ENCODE measurements at places on chromosomes 1 and 21.

DNA sequence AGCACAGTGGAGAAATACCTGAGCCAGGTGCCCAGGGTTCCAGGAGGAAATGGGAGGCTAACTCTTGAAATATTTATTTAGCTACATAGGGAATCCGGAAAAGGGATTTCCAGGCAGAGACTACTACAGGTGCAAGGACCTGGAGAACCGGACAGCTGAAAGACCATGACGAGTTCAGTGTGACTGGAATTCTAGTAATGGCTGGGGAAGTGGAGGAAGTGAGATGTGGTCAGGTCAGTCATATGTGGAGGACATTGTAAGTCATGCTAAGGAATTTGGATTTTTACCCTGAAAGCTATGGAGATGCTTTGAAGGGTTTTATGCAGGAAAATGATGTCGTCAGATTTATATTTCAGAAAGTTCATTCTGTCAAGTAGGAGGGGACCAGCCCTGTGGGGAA lies 1.8 kb downstream of the CAP1 start:
- DNase-seq = no peak

GRCh38 chr1:177181631-177182291 lies 11.0 kb downstream of the BRINP2 start:
- no peak for DNase-seq

DNA sequence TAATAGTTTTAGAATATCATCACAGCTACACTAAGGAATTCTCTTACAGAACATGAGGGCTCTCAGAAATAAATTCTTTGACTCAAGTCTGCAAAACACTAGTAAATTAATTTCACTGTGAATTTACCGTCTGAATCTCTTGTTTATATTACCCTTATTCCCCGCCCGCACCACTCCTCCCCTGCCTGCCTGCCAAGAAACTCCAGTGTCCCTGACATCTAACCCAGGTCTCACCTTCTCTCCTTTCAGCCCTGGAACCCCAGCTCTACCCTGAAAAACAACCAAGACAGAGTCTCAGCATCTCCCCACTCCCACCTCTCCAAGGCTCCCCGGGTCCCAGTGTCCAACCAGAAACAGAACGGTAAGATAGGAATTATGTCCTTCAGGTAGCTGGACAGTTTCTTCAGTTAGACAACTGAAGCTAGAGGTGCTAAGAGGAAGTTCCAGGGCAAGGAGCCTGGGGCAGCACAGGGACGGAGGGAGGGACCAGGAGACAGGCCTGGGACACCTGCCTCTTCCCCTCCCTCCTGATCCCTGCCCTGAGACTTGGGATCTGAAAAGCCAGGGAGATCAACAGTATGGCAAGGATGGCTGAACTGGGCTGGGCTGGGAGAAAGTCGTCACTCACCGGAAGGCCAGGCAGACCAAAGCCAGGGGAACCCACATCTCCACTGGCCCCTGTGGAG lies 15.4 kb downstream of the COL16A1 start:
- DNase-seq = no peak

- peak; percentile 32 for DNase-seq
Measured at GRCh38 chr1:154325583-154326545, 539 bp downstream of the ATP8B2 start.

DNA sequence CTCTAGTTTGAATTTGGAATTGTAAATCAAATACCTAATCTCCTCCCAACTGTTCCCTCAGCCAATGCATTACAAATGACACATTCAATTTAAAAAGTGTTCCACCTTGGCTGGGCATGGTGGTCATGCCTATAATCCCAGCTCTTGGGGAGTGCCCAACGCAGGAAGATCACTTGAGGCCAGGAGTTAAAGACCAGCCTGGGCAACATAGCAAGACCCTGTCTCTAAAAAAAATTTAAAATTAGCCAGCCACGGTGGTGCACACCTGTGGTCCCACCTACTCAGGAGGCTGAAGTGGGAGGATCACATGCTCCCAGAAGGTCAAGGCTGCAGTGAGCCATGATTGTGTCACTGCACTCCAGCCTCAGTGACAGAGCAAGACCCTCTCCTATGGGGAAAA lies 3.8 kb downstream of the ARNT start:
- DNase-seq = no peak

- no peak for DNase-seq
Measured at GRCh38 chr1:162876751-162877150, 15.8 kb upstream of the CCDC190 start.

- DNase-seq = no peak
Measured at GRCh38 chr21:45390121-45390751, 14.7 kb upstream of the COL18A1 start.

- no peak for DNase-seq
Measured at GRCh38 chr1:20380616-20381035, 90.0 kb downstream of the VWA5B1 start.

Data from CD4-positive, alpha-beta T cell treated with Interleukin-4 for 4 hours (primary cell).